Sciatic nerve (tissue), 2 donors: ENCODE measurements at places on chromosomes 3 and 15. TPM values are rescaled to one million over a fixed set of nuclear protein-coding genes. Genes with fewer than 3 reads are reported as not detected.

Gene GHSR
- not detected for total RNA-seq

Gene SERINC4
- total RNA-seq = 0.31 TPM

Gene SPTBN5
- total RNA-seq = 35.0 TPM

Gene ROPN1B
- total RNA-seq = 5.4 TPM

Gene ISL2
- 0.31 TPM for total RNA-seq

Gene ILDR1
- not detected for total RNA-seq

Gene CFAP92
- 1.2 TPM for total RNA-seq

Gene LTK
- total RNA-seq = 1.1 TPM

Gene CD80
- total RNA-seq = 1.6 TPM

Gene RASGRF1
- total RNA-seq = 3.0 TPM

Gene FANCD2OS
- not detected for total RNA-seq

Gene FRMD5
- 6.7 TPM for total RNA-seq

Gene LXN
- total RNA-seq = 24.9 TPM

Gene ACOX2
- total RNA-seq = 31.0 TPM

Gene CATSPER2
- total RNA-seq = 12.5 TPM

Gene GOLGA8O
- 9.9 TPM for total RNA-seq

Gene PRKCI
- total RNA-seq = 56.7 TPM

Gene DAPK2
- total RNA-seq = 36.9 TPM

Gene PRKAR2A
- total RNA-seq = 46.5 TPM

Gene AHSG
- not detected for total RNA-seq

Gene C2CD4B
- total RNA-seq = 5.9 TPM

Gene SLC24A5
- 0.89 TPM for total RNA-seq

Gene STARD9
- total RNA-seq = 77.3 TPM

Gene STRIT1
- not detected for total RNA-seq

Gene CLDN16
- 0.53 TPM for total RNA-seq

Gene TKT
- total RNA-seq = 219 TPM

Gene PPARG
- total RNA-seq = 37.8 TPM

Gene CCNDBP1
- total RNA-seq = 68.6 TPM

Gene ACTR8
- total RNA-seq = 25.8 TPM

Gene MOBP
- 3.8 TPM for total RNA-seq

Gene H1-8
- not detected for total RNA-seq

Gene GPR15
- 0.36 TPM for total RNA-seq

Gene OSTN
- 1.1 TPM for total RNA-seq

Gene CLSTN2
- 5.1 TPM for total RNA-seq

Gene RETNLB
- not detected for total RNA-seq

Gene TPM1
- total RNA-seq = 396 TPM

Gene SCAPER
- 50.1 TPM for total RNA-seq

Gene CFAP44
- total RNA-seq = 14.1 TPM

Gene HCLS1
- total RNA-seq = 45.4 TPM

Gene TMEM266
- 0.22 TPM for total RNA-seq

Gene CIDEC
- total RNA-seq = 13.6 TPM

Gene TCTA
- total RNA-seq = 28.5 TPM

Gene CIP2A
- 5.6 TPM for total RNA-seq

Gene CCR9
- total RNA-seq = 0.31 TPM

Gene CPNE4
- 0.18 TPM for total RNA-seq

Gene GABRG3
- not detected for total RNA-seq

Gene RUBCN
- 47.9 TPM for total RNA-seq

Gene COL6A5
- not detected for total RNA-seq

Gene GPR62
- total RNA-seq = 0.13 TPM

Gene CYP19A1
- total RNA-seq = 24.0 TPM

Gene CLDN18
- total RNA-seq = 0.09 TPM

Gene FETUB
- not detected for total RNA-seq

Gene DCLK3
- 57.7 TPM for total RNA-seq

Gene TRH
- not detected for total RNA-seq
